GM12878 (cell line): ENCODE measurements at places on chromosomes 16 and 17. TPM values are rescaled to one million over a fixed set of nuclear protein-coding genes. Genes with fewer than 3 reads are reported as not detected.

TM4SF5 gene
- not detected in 2 replicates for total RNA-seq

TBC1D28 gene
- not detected in 2 replicates for total RNA-seq

LDHD gene
- 0.10 TPM in 1 of 2 replicates, not detected in the other for total RNA-seq

TRPV3 gene
- total RNA-seq, result 3.6 and 5.2 TPM in 2 replicates

SCGB1C2 gene
- total RNA-seq, result not detected in 2 replicates

PLA2G10 gene
- total RNA-seq, result not detected in 2 replicates

TAT gene
- total RNA-seq, result 0.44 and 0.51 TPM in 2 replicates

TBC1D26 gene
- total RNA-seq, result not detected in 2 replicates

NXPH3 gene
- total RNA-seq, result 0.11 and 0.13 TPM in 2 replicates

DPEP3 gene
- total RNA-seq, result not detected in 2 replicates

ASPHD1 gene
- not detected in 2 replicates for total RNA-seq

PIRT gene
- total RNA-seq, result not detected in 2 replicates

GP1BA gene
- total RNA-seq, result 0.67 and 0.74 TPM in 2 replicates

TNK1 gene
- 0.77 and 2.0 TPM in 2 replicates for total RNA-seq
